ENCODE measurements at places on chromosomes 12 and 14.

- DNase-seq: no peak
These were observed 29.4 kb downstream of the PPP2R5E start for GRCh38 chr14:63513756-63514155.

DNA sequence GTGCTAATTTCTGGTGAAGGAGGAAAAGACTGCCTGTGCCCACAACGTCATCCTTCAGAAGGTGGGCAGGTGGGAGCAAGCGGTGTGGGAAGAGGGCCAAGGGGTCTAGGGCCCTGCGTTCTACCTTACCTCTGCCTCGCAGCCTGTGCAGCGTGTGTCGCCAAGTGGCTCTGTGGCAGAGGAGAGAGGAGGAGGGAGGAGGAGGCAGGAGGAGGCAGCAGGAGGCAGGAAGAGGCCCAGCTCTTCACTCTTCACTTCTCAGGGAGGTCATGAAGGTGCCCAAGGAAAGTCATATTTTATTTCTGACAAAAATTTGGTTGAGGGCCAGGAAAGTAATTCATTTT, 177.9 kb downstream of the MYRFL start:
- no peak for DNase-seq

DNA sequence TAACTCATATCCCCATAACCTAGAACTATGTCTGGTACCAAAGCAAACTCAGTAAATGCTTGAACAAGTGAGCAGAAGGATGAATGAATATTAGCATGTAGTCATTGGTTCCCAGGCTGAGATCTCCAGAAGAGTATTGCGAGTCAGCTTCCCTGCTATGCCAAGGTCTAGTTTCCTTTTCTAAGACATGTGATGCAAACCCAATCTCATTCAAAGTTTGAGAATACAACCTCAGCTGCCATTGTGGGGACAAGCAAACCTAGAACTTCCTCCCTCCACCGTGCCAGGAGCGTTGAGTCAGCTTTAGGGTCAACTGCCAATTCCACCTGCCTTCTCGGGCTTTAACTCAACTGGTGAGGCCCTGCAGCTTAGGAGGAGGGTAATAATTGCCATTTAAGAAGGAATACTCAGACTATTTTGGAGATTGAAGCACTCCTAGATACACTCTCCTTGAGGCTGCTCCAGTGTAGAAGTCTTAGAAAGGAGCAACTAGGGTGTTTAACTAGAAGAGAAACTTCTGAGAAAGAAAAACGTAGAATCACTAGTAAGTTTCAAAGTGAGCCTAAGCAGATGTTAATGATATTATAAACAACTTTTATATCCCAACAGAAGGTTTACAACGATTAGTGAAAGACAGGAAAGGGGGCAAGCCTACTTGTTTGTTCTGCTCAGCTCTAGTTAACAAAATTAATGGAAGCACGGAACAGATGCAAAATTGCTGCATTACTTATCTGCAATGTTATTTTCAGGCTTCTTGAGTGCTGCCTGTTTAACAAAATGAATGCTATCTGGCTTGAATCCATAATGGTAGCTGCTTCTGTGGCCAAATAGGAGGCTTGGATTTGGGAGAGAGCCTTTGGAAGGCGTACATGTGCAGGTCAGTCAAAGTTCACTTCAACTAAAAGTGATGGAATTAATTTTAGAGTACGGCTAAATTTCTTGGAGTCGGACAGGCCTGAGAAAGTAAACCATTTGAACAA, 96.9 kb downstream of the HELB start:
- DNase-seq: no peak

DNA sequence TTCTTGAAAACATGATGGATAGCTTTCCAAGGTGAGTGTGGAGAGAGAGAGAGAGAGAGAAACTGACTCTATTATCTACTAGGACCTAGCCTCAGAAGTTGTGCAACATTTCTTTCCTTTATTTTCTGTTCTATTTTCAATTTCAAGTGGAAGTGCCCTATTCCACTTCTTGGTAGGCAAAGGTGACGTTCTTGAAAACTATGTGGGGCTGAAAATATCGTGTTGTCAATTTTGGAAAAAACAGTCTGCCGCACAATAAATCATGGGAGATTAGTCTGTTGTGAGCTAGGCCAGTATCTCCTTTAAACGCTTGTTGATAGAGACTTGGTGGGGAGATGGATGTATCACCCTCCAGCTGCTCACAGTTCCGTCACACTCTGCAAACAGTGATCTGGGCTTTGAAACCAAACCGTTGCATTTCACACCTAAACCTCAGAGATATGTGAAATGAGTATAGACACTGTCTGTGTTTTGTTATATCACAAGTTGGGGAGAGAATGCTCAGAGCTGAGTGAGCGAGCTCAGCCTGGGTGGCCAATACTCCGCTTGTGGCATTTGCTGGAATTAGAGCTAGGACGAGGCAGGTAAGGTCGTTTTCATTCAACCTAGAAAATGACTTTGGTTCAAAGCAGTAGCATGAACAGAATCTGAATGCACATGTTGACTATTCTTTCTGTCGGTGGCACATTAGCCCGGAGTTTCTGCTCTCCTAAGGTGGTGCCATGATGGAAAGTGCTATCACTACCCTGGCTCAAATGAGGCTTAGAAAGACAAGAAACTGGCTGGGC, 75.1 kb upstream of the ST8SIA1 start:
- no peak for DNase-seq

GRCh38 chr12:85509857-85510256, 229.8 kb downstream of the ALX1 start:
- DNase-seq: no peak

- DNase-seq: no peak
These were observed 6.4 kb upstream of the A2M start for GRCh38 chr12:9122091-9122609.

DNA sequence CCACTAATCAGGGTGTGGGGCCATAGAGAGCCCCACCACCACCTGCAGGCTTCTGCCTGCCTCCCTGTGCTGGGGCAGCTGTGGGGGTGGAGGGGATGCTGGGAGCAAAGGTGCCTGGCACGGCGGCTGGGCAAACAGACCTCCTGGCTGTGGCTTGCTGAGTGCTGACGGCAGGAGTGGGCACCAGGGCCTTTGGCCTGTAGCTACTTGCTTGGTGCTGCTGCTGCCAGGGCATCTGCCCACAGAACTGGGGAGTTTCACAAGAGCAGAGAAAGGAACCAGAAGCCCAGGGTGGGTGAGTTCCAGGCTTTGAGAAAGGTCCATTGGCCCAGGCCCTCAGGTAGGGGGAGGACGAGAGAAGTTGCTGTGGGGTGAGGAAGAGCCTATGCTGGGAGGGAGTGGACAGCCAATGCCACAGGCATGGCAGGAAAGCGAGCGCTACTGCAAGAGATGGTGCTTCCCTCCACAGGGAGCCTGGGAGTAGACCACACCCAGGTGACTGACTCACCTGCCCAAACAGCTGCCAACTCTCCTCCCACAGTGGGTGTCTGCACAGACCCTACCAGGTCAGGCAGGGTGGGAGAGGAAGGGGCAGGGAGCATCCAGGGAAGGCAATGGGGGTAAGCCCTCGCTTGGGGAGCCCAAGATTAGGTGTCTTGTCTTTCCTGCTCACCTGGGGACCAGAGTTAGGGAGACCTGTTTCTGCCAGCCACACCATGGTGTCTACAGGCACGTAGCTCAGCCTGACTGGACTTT, 39.0 kb upstream of the HDAC7 start:
- no peak for DNase-seq

- no peak for DNase-seq
These were observed 17.5 kb downstream of the CBX5 start for GRCh38 chr12:54262403-54262925.

DNA sequence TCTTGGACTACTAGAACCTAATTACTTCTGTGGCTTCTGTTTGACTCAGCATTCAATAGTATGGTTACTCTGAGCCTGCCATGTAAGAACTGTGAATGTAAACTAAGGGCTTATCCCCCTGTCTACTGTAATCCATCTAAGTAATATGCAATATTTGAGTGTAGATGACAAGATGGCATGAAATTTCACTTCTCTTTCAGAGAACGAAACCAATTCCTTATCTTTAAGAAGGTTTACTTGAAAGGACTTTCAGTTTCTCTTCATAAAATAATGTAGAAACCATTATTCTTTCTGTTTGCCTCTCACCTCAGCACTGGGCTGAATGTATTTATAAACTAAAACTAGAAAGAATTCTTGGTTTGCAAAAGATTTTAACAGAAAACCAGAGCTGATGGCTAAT, 60.4 kb upstream of the ARID2 start:
- no peak for DNase-seq

GRCh38 chr12:132275110-132275531, 54.3 kb downstream of the GALNT9 start:
- DNase-seq: no peak

DNA sequence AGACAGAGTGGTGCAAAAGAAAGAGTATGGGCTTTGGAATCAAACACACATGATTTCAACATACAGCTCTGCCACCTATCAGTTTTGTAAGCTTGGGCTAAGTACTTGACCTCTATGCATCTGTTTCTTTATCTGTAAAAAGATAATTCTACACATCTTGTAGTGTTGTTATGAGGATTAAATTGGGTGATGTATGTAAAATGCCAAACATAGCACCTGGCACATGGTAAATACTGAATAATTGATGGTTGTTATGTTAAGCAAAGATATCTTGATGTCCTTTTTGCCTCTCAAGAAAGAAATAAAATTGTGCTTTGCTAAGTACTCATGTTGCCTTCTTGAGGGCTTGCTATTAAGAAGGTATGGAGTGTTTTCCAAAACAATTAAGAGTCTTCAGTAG, 2.3 kb upstream of the CSRP2 start:
- no peak for DNase-seq

DNA sequence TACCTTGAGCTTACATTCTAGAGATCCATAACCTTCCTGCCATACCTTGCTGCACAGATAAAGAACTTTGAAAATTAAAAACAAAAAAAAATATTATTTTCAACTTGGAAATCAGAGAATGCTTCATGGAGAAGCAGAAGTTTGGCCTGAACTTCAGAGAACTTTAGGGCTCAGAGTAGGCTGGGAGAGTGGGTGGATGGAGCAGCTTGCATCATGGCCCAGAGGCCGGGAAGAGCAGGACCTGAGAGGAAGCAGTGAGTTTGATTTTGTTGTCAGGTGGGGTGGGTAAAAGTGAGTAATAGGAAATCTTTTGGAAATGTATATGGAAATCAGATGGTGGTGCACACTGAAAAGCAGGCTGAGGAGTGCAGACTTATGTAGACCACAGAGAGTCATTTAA, 228.5 kb upstream of the KRR1 start:
- no peak for DNase-seq

DNA sequence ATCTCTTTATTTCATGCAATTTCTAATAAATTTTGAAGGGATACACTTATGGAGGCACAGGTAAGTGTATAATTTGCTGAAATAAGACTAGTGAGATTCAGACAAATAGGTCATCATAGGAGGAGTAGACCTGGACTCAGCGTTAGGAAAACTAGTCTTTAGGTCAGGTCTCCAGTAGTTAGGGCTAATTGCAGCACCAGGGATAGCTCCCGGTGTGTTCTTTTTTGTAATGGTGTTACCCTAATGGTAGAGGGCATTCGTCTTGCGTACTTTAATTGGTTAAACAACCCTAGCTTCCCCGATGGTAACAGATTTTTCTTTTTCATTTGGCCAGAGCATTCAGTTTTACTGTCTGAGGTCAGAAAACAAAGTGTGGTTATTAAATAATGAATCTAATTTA, 64.9 kb downstream of the ARID2 start:
- no peak for DNase-seq

DNA sequence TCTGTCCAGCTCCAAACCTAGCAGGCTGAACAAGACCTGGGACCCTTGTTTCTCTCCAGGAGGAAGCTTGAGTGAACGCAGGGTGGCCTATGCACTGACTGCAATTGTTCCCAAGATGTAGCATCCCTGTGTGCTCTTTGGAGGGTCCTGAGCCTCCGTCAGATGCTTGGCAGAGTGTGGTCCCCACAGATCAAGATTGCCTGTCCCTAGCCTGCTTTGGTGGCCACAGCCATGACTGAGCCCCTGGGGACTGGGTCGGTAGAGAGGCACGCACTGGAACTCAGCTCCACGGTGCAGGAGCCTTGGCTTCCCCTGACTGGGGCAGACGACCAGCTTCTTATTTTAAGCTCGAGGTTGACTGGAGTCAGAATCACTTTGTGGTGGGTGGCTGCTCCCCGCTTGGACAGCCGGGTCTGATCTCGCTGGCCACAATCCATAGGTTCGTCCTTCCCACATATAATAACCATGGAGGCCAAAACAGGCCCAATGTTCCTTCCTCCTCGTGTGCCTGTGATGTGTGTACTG, 97.8 kb downstream of the LGMN start:
- no peak for DNase-seq

- no peak for DNase-seq
These were observed 916.8 kb downstream of the DIO2 start for GRCh38 chr14:79294499-79294898.

- peak; percentile 89 for DNase-seq
These were observed 16.4 kb downstream of the LRCOL1 start for GRCh38 chr12:132593938-132594358.

DNA sequence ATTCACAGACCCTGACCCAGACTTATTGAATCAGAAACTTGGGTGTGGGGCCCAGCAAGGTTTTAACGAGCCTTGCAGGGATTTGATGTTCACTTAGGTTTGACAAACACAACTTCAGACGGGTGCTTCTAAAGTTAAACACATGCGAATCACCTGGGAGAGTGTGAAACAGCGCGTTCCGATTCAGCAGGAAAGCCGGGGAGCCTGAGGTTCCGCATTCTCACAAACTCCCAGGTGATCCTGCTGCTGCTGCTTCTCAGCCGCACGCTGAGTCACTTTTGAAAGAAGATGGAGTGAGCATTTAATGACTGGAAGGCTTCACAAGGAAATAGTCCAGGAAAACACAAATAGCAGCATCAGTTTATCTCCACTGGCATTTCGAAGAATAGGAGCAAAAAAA, 44.2 kb upstream of the DDX11 start:
- DNase-seq: no peak

DNA sequence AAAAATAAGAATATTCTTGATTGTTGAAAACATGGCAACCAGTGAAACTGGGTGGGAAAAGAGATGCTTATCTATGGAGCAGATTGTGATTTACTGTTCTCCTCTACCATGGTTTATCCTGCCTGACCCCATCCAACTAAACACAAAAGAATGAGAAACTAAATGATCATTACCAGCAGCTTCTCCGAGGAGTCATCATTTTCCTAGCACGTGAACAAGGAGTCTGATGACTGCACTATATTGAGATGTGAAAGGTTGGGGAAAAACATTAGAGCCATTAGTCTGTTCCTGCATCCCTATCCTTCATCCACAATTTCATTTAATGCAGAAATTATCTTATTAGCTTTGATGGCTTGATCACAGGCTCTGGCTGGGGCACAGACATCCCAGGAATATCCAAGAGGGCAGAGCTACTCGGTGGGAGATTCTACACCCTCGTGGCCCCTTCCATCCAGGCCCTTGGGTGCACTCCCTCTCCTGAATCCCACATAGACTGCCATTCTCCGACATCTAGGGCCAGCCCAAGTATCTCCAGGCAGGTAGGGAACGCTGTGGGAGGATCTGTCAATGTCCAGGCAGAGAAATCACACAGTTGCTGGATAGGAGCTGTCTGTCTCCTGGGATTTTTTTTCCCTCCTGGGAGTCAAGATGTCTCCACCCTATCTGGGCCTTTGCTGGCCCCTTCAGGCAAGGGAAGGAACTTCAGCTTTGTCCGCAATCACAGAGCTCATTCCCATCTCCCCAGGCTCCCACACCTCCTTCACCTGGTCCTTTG, 43.3 kb upstream of the DHRS4 start:
- DNase-seq: no peak

Measured in D721Med (cell line).